ENCODE measurements at places on chromosomes 1 and 21.

DNA sequence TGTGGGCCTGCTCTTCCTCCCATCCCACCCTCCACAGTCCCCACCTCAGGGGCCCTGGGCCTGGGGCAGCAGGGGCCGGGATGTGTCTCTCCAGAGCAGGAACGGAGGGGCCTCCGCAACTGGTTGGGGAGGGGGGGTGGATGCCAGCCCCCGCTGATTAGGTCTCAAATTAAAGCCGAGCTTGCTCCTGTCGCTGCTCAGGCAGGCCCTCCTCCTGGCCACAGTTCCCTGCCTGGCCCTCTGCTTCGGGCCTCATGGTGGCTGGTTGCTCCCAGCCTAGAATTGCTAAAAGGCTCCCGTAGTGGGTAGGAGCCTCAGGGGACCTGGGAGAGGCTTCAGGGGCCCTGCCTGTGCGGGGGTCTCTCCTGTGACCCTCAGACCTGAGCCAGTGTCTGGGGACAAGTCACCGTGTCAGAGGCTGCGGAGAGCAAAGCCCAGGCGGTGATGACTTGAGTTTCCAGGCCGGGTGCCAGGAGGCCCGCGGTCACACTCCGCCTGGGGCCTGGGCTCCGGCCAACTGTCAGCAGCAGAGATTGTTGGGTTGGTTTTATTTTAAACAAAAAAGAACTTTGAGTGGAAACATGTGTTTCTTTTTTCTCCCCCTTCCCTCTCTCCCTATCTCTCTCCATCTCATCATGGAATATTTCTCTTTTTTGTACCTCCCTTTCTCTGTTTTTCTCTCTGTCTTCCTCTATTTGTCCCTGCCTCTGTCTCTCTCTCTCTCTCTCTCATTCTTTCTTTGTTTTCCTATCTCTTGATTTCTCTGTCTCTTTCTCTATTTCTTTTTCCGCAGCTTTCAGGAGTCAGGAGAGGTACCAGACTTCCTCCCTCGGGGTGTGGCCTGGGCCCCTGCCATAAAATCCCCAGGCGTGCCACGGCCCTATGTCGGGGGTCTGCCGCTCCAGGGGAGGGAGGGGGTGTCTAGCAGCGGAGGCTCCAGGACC lies 20.0 kb upstream of the EPHA2 start:
- DNase-seq = peak; percentile 71

DNA sequence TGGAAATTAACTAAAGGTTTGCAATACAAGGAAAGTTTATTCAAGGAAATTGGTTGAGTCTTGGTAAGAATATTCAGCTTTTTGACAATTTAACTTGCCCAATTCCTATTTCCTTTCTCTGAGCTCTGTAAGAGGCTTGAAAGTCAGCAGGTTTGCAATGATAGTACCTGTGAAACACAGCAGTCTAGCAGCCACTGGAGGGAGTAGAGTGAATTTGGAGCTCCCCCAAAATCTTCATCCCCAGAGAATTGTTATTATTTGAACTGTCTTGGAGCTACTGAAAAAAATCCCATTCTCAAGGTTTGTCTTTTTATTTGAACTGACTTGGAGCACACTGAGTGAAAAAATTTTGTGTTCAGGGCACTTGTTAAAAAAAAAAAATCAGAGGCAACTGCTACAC lies 654.2 kb upstream of the PKN2 start:
- no peak for DNase-seq

- no peak for DNase-seq
Measured at GRCh38 chr1:59978511-59978910, 51.9 kb upstream of the CYP2J2 start.

GRCh38 chr1:155078469-155079209 lies at the start of gene EFNA3:
TSS of gene EFNA3 (plus strand) at chr1:155078837. CDS start at chr1:155078942, 105 bp downstream.
- DNase-seq = peak; percentile 52

GRCh38 chr1:243751506-243751905 lies 98.5 kb downstream of the AKT3 start:
- no peak for DNase-seq

GRCh38 chr1:167913895-167914496 lies at the start of gene ADCY10:
TSS of gene ADCY10 (minus strand) at chr1:167914134. CDS start at chr1:167905140, 8,994 bp downstream.
- no peak for DNase-seq

- DNase-seq = peak; percentile 90
Measured at GRCh38 chr1:93814059-93814794, 64.8 kb downstream of the DNTTIP2 start.

GRCh38 chr1:23177438-23178380 lies 9.1 kb upstream of the LUZP1 start:
- DNase-seq = peak; percentile 58

GRCh38 chr1:149888999-149889289 lies 10.4 kb upstream of the BOLA1 start:
- DNase-seq = no peak

- DNase-seq = no peak
Measured at GRCh38 chr1:101282314-101283038, 45.7 kb downstream of the S1PR1 start.

DNA sequence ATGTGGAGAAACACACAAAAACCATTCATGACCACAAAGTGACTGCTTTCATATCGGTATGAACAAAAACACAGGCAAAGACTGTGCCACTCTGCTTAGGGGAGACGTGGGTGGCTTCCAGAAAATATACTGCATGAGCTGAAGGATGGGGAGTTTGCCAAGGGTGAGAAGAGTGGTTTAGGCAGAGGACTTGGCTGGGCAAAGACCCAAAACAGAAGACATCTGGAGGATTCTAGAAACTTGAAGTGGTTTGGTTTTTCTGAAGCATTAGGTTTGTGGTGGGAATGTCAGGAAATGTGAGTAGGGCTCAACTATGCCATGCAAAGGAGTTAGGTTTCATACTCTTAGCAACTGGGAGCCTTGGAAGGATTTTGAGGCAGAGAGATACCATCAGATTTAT lies 26.6 kb upstream of the DNM3 start:
- no peak for DNase-seq

GRCh38 chr1:38274974-38275373 lies 228.4 kb upstream of the POU3F1 start:
- DNase-seq = no peak

GRCh38 chr1:118902711-118903191 lies 85.4 kb downstream of the TBX15 start:
- no peak for DNase-seq

- DNase-seq = no peak
Measured at GRCh38 chr1:112026016-112026415, 36.5 kb upstream of the KCND3 start.

GRCh38 chr21:31103571-31104265 lies 65.4 kb upstream of the KRTAP19-8 start:
- no peak for DNase-seq

- DNase-seq = no peak
Measured at GRCh38 chr1:34272152-34272551, 95.4 kb downstream of the C1orf94 start.

- DNase-seq = no peak
Measured at GRCh38 chr1:41754540-41754939, 164.2 kb downstream of the HIVEP3 start.

DNA sequence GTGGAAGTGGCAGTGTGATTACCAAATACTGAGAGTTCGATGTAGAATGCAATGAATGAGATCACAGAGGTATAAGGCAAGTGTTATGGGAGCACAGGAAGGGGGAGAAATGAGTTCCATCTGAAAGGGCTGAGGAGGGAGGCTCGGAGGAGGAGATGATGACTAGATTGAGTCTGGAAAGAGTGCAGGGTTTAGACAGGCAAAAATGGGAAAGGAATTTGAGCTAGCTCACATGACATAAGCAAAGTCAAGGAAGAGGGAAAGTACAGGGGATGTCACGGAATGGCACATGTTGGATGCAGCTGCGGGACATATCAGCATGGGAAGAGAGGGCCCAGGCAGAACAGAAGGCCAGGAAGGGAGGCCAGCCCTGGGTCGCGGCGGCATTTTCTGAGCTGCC lies 132.7 kb downstream of the RUNX1 start:
- no peak for DNase-seq

DNA sequence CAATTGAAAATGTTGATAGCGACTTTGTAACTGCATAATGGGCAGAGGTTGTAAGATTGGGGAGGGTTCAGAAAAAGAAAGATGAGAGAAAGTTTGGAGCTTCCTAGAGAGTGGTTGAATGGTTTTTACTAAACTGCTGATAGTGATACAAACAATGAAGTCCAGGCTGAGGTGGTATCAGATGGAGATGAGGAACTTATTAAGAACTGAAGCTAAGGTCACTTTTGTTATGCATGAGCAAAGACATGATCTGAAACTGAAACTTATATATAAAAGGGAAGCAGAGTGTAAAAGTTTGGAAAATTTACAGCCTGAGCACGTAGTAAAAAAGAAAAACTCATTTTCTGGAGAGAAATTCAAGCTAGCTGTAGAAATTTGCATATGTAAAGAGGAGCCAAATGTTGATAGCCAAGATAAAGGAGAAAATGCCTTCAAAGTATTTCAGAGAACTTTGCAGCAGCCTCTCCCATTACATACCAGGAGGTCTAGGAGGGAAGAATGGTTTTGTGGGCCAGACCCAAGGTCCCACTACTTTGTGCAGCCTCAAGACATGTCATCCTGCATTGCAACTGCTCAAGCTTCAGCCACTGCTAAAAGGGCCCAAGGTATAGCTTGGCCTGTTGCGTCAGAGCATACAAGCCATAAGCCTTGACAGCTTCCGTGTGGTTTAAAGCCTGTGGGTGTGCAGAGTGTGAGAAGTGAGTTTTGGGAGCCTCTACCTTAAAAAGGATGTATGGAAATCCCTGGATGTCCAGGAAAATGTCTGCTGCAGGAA lies 843.9 kb downstream of the AMY1C start:
- DNase-seq = no peak

- no peak for DNase-seq
Measured at GRCh38 chr1:29845910-29846309, 609.6 kb downstream of the PTPRU start.

DNA sequence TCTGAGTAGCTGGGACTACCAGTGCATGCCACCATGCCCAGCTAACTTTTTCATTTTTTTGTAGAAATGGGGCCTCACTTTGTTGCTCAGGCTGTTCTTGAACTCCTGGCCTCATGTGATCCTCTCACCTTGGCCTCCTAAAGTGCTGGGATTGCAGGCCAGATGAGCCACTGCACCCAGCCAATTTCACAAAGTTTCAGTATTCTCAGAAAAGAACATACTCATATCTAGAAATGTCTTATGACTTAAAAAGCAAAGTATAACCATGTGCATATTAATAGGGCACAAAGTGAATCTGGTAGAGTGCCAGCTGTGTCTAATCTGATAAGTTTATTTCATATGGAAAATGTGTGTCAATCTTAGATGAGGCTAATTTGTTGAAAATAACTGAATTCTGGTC lies 87.5 kb upstream of the CACYBP start:
- DNase-seq = no peak

DNA sequence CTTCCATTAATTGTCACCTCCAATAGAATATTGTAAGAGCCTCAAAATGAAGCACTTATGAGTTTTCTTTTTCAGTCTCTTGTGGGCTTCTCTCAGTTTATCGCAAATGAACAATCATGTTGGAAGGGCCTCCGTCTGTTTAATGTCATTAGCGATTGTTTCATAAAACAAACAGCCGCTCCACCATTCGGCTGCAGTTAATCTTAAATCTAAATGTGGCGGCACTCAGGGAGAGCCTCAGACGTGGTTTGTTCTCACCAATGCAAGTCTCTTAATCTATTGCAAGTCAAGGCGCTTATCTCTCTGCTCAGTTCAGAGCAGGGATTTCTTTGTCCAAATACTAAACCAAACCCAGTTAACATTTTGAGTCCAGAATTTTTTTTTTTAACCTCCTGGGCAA lies 34.9 kb upstream of the ESRRG start:
- DNase-seq = no peak

DNA sequence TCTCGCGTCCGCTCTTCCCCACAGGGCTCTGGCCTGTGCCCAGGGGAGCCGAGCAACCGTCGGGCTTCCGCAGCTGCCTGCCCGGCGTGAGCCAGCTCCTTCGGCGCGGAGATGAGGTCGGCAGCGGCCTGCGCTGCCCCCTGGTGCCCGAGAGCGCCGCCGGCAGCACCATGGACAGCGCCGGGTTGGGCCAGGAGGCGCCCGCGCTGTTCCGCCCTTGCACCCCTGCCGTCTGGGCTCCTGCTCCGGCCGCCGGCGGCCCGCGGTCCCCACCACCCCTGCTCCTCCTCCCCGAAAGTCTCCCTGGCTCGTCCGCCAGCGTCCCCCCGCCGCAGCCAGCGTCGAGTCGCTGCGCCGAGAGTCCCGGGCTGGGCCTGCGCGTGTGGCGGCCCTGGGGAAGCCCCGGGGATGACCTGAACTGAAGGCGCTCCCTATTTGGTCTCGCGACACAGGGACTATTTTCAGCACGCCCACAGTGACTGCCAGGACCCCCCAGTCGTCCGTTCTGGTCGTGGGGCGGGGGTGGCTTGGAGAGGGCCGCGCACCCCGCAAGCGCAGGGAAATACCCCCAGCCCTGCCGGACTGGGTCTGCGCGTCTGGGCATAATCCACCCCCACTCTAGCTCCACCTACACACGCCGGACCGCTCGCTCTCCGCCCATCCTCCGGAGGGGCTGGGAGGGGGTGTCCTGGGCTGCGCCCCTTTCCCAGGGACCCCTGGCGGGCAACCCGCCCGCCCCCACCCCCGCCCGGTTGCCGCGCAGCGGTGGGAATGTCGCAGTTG lies 1.3 kb downstream of the HES3 start:
- DNase-seq = peak; percentile 81

GRCh38 chr1:48869116-48869893 lies 92.6 kb upstream of the BEND5 start:
- no peak for DNase-seq

GRCh38 chr1:211474451-211474850 lies 17.5 kb downstream of the RD3 start:
- DNase-seq = no peak

DNA sequence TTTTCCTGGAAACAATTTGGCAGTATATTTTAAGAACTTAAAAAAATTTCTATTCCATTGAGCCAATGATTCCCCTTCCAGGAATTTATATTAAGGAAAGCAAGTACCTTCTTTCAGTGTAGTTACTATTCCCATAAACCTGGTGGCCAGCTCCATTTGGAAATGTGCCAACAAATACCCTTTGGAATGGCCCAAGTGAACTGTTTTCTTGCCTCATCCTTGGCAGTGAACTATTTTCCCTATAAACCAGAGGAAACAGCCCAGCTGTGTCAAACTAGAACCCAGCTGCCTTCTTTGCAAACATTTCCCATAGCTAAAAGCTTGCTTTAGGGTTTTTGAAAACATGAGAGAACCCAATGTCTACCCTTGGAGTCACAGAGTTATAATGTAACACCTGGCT lies 496.9 kb downstream of the NEGR1 start:
- no peak for DNase-seq

- DNase-seq = no peak
Measured at GRCh38 chr1:66247415-66248208, 286.3 kb upstream of the SGIP1 start.

GRCh38 chr1:229230140-229230892 lies 40.6 kb upstream of the RAB4A start:
- DNase-seq = peak; percentile 37

DNA sequence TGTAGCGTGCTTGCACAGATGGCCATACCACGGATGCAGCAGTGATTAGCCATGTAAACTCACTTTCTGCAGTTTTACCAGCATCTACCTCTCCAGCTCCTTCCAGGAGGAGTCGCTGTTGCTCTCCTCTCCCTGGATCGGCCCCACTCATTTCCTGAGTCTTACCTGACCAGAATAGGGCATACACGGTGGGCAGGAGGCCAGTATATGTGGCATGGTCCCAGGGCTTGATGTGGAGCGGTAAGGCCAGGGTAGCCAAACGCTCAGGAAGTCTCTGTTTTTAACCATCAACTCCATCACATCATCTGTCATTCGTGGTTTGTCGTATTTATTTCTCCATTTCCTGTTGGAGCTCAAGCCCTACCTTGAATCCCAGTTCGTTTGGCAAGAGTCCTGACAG lies 163.4 kb upstream of the USP24 start:
- no peak for DNase-seq

Measured in midbrain (tissue), 1 donor.